ENCODE measurements at places on chromosomes 3 and 15.

- no peak for DNase-seq
Measured at GRCh38 chr3:23396746-23397145, 193.6 kb downstream of the UBE2E2 start.

DNA sequence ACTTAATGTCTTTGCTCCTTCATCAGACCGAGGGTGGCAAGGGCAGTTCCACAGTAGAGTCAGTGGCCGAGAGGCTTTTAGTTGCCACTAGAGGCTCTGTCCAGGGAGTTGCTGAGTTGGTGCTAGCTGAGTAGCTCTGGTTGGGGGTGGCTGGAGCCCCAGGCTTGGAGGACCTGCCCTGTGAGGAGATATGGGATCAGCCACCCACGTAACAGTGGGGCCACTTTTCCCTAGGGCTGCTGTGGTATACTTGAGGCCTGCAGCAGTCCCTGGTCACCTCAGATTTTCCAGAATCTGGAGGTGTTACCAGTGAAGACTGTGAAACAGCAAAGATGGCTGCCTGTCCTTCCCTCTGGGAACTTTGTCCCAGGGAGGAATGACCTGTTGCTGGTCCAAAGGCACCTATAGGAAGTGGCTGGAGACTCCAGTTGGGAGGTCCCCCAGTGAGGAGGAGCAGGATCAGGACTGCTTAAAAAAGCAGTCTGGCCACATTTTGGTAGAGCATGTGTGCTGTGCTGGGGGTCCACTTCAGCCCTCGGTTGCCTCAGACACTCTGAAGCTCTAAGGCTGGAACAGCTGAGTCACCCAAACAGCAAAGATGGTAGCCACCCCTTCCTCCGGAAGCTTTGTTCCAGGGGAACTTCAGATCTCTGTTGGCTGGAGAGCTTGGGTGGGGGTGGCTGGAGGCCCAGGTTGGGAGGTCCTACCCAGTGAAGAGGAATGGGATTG, 72.9 kb downstream of the AKAP13 start:
- no peak for DNase-seq

DNA sequence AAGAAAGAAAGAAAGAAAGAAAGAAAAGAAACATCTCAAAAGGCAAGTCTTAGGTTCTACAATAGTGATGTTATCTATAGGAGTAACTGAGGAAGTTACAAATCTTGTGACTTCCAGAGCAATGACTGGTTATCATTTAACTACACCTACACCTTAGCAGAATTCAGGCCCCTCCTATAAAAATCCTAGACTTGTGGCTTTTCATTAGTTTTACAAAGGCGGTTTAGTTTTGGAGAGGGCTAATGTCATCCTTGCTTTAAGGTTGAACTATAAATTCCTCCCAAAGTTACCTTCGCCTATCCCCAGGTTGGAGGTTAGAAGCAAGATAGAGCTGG, 4.1 kb upstream of the SCAP start:
- DNase-seq, result no peak

DNA sequence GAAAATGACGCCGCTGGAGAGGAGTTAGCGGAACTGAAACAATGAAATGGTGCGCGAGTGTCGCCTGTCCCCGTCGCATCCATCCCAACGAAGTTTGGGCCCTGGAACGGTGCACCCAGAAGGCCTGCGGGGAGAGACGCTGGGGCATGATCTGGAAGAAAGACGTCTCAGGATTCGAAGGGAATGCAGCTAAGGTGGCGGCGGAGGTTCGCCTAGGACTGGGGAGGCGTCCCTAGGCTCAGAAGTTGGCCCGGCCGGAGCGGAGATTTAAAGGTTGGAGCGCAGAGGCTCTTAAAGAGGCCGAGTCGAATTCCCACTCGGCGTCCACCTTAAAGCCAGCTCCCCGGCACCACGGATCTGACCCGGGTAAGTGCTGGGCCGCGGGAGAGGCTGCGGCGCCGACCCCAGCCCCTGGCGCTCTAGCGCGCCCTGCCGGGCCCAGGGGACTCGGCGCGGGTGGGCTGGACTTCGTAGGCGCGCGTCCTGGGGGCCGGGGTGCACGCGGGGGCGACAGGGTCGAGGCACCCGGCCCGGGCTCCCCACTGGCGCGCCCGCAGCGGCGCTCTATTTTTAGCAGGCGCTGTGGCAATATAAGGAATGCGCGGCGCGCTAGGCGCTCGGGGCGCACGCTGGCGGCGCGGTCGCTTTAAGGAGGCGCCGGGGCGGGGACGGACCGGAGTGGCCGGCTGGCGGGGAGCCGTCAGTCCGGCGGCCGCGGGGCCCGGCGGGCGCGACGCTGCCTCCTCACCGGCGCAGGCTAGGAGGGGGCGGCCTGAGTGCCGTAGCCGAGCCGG, at the start of gene MRAS:
MRAS (plus strand) TSS at position 620 of the 794 bp plus-strand sequence. CDS start 24,305 bp downstream, outside the sequence.
- DNase-seq, result peak; percentile 17

DNA sequence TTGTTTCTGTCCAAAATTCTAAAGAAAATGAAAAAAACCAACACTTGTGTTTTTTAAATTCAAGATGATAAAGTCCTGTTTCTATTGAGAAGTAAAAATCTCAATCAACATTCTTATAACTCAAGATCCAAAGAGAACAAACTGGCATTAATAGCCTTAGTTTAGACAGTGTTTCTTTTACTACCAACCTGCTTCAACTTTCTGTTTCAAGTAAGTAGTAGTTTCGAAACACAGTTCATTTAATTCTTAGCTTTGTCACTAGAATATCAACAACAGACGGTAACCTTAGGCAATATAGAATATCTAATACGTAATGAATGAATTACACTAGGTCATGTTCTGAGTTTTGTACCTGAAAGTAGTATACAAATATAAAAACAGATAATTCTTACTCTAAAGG, 23.7 kb downstream of the CIP2A start:
- no peak for DNase-seq

- no peak for DNase-seq
Measured at GRCh38 chr15:56440214-56440770, 24.6 kb downstream of the MNS1 start.

DNA sequence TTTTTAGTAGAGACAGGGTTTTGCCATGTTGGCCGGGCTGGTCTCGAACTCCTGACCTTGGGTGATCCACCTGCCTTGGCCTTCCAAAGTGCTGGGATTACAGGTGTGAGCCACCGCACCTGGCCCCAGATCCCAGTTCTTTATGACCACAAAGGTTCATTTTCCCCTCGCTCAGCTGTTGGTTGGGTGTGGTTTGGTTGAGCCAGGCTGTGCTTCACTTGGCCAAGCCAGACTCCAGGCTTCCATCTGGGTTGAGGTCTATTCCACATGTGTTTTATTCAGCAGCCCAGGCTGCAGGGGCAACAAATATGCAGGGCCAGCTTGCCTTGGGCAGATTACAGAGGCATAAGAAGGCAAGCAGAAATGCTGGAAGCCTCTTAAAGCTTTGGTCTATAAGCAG, 13.7 kb downstream of the CGNL1 start:
- DNase-seq, result no peak

DNA sequence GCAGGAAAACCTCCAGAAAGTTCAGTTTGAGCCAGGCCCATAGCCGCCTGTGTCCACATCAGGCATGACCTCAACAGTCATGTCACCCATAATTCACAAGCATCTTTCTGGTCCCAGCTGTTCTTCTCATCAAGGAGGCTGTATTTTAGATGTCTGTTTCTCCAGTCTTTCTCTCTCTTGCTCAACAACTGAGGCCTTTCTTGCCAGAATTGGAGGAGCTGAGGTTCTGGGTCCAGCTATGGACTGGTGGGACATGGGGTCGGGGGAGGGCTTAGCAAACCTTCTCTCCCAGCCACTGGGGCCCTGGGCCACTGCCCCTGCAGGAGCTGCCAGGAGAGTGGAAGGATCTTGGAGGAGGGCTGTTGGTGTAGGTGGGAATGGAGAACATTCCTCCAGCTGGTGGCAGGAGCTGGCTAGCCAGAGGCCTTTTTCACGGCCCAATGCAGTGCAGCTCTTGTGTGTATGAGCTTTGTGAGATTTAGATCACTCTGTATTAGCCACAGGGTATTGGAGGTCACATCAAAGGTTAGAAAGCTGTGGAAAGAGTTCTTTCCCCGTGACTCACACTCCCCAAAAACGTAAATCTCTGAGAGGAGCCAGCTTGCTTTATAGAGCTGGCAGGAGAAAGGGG, 23.5 kb downstream of the MAGEF1 start:
- DNase-seq, result no peak

- no peak for DNase-seq
Measured at GRCh38 chr15:50066666-50067065, 52.4 kb downstream of the ATP8B4 start.
